ENCODE measurements at places on chromosomes 11 and 22.

- DNase-seq: no peak
Observed at GRCh38 chr11:119573858-119574257, 150.9 kb upstream of the THY1 start.

DNA sequence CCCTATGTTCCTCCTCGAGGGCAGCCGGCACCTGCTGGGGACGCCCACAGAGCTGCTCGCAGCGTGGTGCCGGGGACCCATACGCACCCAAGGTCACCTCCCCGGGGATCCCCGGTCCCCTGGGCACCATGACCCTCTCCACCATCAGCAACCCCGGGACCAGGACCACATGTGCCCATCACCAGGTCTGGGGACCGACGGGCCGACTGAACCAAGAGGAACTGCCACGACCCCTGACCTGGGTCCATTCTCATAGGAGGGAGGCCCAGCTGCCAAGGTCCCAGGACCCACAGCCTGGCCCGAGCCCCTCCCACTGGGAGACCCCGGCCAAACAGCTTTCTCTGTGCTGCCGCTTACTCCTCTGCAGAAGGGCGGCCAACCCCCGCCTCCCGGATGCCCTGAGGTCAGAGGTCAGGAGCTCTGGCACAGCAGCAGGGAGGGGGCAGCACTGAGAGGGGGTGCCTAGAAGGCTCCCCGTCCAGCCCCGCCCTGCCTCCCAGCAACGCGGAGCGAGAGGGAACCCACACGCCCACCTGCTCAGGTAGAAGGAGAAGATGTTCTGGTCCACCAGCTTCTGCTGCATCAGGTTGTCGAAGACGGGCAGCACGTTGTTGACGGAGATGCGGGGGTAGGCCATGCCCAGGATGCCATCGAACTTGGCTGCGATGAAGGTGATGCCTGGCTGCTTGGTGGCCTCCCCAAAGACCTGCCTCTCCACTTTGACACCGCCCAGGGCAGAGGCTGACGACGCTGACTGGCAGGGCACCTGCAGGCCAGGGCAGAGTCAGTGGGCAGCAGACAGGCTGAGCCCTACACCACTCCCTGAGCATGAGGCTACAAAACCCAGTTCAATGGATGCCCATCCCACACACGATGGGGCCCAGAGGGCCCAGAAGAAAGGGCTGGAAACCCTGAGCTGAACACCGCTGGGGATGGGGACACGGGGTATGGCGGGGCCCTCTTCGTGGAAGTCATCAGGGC, 6.6 kb downstream of the CTSD start:
- no peak for DNase-seq

- no peak for DNase-seq
Observed at GRCh38 chr11:65260302-65260701, 1.5 kb upstream of the POLA2 start.

GRCh38 chr22:41543854-41544670, at the start of gene POLR3H:
Gene POLR3H (minus strand): TSS chr22:41544470. CDS start chr22:41544101, 369 bp downstream.
- peak; percentile 95 for DNase-seq

- DNase-seq: no peak
Observed at GRCh38 chr11:120401506-120401905, 65.3 kb downstream of the ARHGEF12 start.

- DNase-seq: no peak
Observed at GRCh38 chr22:45550416-45550815, 47.7 kb downstream of the FBLN1 start.

DNA sequence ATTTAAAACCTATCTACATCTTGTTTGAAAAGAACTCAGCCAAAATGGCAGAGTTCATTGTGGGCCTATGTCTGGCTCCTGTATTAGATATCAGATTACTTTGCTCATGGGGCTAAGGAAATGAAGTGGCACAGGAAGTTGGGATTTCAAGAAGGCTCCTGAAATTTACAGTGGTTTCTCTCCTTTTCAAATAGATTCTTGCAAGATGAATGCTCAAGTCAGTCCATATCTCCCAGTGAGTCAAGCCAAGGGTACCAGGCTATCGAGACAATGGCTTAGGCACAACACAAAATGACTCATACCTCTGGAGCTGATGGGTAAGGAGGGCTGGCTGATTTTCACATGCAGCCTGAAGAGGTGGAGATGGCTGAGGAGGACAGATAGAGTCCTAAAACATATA, 24.1 kb upstream of the APOA1 start:
- DNase-seq: no peak

- no peak for DNase-seq
Observed at GRCh38 chr11:46565232-46565840, 28.5 kb downstream of the AMBRA1 start.

- DNase-seq: no peak
Observed at GRCh38 chr22:46557736-46558480, 20.5 kb upstream of the CELSR1 start.

DNA sequence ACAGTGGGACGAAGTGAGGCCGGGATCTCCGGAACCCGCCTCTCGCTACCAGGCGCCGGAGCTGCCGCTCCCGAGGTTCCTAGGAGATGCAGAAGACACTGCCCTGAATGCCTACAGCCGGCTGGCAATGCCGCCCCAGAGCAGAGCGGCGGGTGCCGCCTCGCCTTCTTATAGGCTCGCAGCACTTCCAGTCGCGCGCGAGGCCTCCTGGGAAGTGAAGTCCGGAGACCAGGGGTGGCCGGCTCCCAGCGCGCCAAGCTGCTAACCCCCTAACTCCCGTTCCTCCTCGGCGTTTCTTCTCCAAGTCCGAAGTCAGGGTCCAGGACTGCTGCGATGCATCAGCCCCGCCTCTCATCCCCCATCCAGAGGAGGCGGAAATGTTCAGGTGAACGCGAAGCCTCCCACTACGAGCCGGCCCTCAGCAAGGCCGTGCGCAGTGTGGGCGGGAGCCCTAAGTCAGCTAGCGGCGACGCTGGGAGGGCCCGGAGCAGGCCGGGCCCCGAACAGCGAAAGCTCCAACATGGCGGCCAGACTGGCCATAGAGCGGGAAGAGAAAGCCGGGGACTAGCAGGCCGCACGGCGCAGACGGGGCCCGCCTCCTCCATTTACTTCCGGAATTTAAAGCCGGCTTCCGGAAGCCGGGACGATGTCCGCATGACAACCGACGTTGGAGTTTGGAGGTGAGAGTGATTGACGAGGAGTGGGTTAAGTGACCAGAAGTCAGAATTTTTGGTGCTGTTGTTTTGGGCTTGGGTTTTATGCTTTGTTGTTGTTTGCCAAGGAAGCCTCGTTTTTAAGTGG, at the start of the genes CYB561A3 and TMEM138:
Gene CYB561A3, minus strand, starts transcription at position 142 of the 801 bp plus-strand sequence. CDS start 5,169 bp downstream, outside the sequence.
Gene TMEM138, plus strand, starts transcription at position 634 of the 801 bp plus-strand sequence. CDS start 2,017 bp downstream, outside the sequence.
- peak; percentile 68 for DNase-seq

- no peak for DNase-seq
Observed at GRCh38 chr22:41203118-41203517, 2.0 kb upstream of the L3MBTL2 start.

- no peak for DNase-seq
Observed at GRCh38 chr11:64268025-64268892, 16.2 kb downstream of the BAD start.

GRCh38 chr11:44557464-44557863, 8.0 kb upstream of the CD82 start:
- DNase-seq: no peak

DNA sequence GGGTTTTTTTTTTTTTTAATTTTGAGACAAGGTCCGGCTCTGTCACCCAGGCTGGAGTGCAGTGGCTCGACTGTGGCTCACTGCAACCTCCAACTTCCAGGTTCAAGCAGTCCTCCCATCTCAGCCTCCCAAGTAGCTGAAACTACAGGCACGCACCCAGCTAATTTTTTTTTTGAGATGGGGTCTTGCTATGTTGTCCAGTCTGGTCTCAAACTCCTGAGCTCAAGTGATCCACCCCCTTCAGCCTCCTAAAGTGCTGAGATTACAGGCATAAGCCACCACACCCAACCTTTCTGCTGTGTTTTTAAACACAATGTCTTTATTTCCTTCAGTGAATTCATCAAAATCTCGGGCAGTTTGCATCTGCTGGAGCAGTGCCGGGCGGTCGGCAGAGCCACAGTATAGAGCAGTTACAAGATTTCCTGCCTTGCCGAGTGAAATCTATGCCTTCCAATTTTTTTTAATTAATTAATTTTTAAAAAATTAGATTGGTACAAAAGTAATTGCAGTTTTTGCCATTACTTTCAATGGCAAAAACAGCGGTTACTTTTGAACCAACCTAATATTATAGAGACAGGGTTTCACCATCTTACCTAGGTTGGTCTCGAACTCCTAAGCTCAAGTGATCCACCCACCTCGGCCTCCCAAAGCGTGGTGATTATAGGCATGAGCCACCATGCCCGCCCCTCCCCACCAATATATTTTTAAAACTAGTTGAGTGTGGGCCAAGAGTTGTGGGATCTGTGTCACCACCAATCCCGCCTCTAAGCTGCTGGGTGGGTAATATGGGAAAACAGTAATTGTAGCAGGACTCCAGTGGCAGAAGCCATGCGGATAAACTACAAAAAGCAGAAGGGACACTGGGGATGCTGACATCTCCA, 2.7 kb upstream of the ACY3 start:
- DNase-seq: no peak

GRCh38 chr22:36548606-36549005, 19.6 kb upstream of the EIF3D start:
- no peak for DNase-seq

DNA sequence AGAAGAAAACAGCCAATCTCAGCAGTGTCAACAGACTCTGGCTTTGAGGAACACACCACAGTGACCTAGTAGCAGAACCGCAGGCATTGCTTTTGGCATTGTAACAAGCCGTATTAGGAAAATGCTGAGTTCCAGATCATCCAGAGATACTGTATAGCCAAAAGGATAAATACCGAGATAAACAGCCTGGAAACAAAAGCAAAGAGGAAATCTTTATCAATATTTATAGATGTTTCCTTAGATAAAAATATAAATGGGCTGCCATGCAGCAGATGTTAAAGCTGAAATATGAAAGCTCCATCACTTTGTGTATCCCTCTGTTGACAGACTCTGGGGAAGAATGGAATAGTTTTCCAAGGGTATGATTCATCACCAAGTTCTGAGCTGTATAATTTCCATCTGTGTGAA, 98.9 kb upstream of the TP53AIP1 start:
- DNase-seq: no peak

GRCh38 chr11:74157169-74157568, 13.6 kb downstream of the C2CD3 start:
- no peak for DNase-seq

DNA sequence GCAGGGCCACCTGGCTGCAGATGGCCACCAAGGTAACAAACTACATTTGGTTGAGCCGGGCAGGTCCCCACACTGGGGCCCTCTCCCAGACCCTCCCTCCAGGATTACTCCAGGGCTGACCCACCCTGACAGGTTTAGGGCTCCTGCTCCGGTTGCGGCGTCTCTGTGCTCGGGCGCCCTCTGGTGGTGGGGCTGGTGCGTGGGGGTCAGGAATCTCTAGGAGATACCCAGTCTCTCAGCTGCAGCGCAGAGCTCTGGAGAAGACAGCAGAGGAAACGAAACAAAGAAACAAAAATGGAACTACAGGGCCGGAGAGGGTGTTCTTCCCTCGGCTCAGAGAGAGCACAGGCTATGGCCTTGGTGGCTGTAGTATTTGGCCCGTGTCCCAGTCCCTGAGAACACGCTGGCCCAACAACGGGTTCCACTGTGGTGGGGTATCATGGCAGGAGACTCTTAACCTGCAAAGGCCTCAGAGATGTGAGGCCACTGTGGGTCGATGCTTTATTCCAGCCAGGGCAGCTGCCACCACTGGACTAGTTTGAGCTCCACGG, 2.4 kb downstream of the C11orf96 start:
- peak; percentile 51 for DNase-seq

- DNase-seq: no peak
Observed at GRCh38 chr11:22041039-22041438, 151.8 kb upstream of the ANO5 start.

All from activated T-helper 1 cell treated with anti-CD3 and anti-CD28 coated beads, Interleukin-2, amount 50 U/mL, for 16 hours (primary cell).